KG1 (cell line): ENCODE measurements at places on chromosomes 3 and 15.

DNA sequence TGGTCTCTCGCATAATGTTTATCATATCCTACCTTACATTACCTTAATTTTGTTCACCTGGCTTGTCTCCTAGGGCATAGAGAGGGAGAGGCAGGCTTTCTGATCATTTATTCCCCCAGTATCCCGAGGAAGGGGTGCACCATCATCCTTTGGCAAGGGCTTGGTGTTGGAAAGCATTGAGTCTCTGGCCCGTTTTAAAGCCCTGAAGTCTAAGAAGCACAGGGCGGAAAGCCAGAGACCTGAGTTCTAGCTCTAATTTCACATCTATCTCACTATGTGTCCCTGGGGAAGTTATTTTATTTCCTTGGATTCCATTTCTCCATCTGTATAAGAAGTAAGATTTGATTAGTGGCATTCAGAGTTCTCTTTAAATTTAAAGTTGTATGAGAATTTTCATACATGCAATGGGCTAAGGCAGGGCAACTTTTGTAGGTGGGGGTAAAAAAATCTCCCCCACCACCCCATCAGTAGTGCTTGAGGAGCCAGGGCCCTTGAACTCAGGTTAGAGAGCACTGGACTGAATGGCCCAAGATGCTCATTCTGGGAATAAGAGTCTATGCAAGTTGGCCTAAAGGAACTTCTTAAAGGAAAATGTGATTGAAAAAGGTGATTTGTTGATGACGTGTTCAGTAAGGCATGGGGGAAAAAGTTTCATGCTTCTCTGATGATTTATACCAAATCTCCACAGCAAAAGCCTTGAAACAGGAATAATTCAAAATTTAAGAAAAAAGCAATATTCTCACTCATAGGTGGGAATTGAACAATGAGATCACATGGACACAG lies 10.1 kb downstream of the TMC3 start:
- no peak for DNase-seq

DNA sequence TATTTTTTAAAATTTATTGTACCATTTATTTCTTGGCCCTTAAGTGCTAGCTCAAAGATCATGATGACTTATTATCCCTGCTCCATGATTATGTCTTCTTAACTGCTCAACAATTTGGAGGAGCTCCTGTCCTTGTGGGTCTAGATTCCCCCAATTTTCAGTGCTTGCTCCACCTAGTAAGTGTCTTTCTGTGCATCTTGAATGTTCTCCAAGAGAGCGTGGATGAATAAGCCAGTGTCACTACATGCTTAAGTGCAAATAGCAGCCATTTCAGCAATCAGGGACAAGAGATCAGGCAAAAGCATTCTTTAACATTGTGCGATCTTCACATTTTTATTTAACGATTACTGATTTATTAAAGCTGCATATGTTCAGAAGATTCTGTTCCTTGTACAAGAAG lies 99.4 kb downstream of the ALCAM start:
- DNase-seq: no peak

DNA sequence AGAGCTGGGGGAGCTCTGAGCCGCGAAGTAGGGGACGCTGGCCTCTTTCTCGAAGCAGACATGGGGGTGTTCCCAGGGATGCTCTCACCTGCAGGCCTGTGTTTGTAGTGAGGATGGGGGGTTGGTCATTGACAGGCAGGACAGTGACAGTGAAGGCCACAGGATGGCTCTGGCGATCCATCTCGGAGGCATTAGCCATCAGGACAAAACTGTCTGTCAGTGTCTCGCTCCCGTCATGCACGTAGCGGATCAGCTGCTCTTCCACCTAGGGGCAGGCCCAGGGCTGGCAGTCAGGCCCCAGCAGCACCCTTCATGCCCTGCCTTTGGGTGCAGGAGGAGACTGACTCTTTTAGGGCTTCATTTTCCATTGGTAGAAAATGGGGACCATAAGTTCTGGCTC lies 28.0 kb downstream of the CSPG4 start:
- no peak for DNase-seq

GRCh38 chr3:31312400-31312799 lies 220.3 kb upstream of the STT3B start:
- DNase-seq: no peak

- DNase-seq: no peak
Measured at GRCh38 chr15:46111730-46112129, 476.9 kb downstream of the SQOR start.

DNA sequence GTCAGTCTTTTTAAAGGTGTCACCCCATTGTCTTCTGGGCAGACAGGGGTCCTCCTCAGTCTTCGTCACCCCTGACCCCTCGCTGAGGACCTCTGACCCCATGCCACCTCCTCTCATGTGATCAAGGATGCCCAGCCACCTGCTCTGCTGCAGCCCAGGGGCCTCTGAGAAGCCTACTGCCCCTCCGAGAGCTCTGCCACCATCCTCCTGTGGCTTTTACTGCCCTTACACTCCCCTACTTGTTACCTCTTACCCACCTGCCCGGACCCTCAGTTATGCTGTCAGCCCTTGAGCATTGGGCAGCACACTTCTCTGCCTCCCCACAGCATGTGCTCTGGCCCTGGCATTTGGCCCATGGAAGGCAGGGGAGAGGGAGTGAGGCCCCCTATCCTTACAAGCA lies 123.2 kb downstream of the LRRK1 start:
- no peak for DNase-seq

DNA sequence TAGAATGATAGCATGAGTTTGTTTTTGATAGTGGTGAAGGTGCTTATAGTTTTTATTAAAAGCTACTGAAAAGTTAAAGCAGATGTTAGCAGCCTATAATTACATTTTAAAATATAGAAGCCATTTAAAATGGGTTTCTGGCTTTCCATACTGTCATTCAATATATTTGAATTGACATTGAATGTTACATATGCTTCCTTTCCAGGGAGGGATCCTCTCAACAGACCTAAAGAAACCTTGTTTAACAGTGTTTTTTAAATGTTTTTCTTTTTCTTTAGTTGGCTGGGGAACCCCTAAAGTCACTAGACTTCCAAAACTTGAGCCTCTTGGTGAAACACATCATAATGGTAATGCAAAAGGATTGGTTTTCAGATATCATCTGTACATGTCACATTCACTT lies 12.2 kb downstream of the DHFR2 start:
- no peak for DNase-seq

- no peak for DNase-seq
Measured at GRCh38 chr3:24582431-24583403, 88.1 kb upstream of the THRB start.

DNA sequence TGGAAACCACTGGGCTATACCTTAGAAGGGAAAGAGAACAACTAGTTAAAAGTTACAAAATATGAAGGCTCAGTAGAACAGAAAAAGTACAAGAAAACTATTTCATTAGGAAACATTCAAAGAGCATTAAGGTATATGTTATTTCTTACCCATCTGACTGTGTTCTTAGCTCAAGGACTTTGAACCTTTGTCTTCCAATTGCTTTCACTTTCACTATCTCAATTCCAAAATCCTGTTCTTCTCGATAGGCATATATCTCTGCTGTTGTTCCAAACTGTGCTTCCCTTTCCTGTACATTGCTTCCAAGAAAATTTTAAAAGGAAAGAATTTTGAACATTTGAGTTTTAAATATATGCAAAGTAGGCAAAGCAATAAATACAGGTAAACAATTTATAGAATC lies 6.9 kb downstream of the CRBN start:
- no peak for DNase-seq

GRCh38 chr3:177013681-177014280 lies 183.5 kb downstream of the TBL1XR1 start:
- DNase-seq: no peak

- DNase-seq: no peak
Measured at GRCh38 chr15:92623435-92623834, 32.1 kb downstream of the FAM174B start.

- no peak for DNase-seq
Measured at GRCh38 chr3:66439666-66440344, 61.0 kb downstream of the LRIG1 start.

DNA sequence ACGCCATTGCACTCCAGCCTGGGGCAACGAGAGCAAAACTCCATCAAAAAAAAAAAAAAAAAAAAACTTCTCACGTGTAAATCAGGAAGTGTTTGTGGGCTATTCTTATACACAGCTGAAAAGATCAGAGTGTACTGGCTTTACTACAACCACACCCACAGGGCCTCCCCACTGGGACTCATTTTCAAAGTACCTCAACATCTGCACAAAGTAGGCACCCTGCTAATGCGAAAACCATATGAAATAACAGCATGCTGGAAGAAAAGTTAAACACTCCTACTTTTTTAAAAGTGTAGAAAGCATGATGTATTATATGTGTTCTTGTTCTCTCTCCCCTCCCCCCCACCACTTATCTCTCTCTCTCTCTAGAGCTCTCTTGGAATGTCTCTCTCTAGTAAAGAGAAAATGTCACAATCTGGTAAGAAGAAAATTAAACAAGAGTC lies 11.1 kb downstream of the UACA start:
- DNase-seq: no peak

DNA sequence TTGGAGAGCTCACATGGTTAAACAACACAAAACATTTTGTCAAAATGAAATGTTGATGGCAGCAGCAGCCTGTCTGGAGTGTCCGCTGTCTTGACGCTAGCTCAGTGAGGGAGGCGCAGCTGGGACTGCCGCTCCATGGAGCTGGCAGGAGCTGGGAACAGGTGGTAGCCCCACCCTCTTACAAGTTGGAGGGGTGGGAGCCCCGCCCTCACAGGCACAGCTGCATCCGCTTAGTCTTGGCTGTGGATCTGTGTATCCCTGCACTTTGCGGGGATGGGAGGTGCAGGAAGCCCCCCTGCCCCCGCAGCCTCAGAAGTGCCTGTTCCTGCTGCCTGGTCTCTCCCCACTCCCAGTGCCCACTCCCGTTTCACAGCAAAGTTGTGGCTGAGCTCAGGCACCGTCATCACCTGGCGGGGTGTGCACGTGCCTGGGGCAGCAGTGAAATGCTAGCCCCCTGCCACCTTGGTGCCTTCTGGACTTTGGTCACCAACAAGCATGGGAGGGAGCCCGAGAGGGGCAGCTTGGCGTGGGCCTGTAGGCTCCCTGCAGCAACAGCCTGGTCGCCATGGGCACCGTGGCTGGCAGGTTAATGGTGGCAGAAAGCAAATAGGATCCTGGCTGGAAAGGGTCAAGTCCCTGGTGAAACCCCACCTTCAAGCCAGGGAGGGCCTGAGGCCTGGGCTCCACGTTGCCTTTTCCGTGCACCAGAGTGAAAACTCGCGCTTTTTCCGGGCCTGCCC lies 53.8 kb upstream of the CADM2 start:
- DNase-seq: no peak

- DNase-seq: no peak
Measured at GRCh38 chr3:128362026-128362965, 104.4 kb downstream of the DNAJB8 start.

DNA sequence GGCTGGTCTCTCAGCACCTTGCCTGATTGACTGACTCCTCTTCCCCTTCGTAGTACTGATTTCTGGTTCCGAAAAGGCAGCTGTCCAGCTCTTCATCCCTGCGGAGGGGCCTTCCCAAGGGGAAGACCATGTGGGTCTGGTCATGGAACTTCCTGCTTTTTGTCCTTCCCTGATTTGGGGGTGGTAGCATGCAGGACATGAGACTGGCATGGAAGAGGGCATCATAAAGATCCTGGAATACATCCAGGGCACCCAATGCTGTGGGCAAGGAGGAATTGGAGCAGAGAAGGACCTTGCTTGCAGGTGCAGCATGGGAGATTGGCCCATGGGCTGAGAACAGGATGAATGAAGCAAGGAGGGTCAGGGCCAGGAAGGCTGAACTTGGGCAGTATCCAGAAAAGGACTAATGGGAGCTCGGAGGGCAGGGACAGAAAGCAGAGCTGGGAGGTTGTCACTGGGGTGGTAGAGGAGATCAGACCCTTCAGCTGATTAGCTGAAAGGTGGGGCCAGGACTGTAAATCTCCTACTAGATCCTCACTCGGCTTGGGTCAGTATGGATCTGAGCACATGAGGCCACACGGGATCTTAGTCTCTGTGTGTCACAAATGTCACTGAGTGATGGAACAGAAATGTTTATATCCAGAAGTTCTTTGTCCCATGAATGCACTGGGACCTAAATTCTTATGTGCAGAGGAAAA lies 59.5 kb downstream of the AMOTL2 start:
- DNase-seq: no peak

DNA sequence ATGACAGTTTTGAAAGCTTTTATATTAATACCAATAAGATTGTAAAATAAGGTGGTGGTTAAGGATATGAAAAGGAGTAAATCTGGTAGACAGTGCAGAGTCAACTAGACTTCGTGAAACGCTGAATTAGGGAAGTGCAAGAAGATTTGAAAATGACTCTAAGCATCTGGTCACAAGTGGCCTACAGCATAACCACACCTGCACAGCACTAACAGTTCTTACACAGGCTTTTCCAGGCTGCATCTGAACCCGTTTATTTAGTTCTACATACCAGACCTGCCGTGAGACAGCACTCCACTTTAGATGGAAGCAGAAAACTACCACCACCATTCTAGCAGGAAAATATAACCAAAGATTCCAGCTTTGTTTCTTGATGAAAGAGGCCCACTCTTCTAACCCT lies 1.9 kb downstream of the DMXL2 start:
- no peak for DNase-seq

- no peak for DNase-seq
Measured at GRCh38 chr3:126493739-126494138, 18.0 kb upstream of the ZXDC start.
